ENCODE measurements at places on chromosomes 1 and 21.

DNA sequence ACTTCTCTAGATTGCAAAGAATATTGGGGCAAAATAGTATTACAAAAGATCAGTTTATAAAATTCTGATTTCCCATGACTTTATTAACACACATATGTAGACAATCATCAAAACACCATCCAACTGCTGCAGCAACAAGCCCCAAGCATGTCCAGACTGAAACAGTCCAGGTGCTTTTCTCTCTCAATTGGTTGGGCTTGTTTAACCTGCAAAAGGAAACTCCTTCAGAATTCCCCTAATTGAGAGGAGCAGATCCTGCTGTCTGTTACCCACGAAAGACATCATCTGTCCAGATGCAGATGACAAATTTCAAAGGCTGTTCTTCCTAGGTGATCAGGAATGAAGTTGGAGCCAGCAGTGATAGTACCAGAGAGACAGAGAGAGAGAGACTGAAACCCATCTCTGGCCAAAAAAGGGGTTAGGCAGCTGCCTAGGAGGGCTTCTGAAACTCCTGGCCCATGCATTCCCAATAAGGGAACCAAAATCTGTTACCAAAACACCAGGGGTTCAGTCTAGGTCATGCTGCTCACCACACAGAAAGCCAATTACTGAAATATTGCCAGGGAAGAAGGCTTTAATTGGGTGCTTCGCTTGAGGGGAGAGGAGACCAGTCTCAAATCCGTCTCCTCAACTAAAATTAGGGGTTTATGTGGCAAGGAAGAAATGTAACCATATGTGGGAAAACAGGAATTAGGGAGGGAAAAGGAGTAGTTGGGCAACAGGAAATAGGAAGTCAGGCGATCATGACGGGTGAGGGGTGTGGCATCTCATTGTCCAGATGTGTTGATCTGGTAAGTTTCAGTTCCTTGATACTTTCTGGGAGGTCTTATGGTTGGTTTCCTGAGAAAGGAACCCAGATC is 34.7 kb upstream of the RGL1 start:
- no peak for DNase-seq

DNA sequence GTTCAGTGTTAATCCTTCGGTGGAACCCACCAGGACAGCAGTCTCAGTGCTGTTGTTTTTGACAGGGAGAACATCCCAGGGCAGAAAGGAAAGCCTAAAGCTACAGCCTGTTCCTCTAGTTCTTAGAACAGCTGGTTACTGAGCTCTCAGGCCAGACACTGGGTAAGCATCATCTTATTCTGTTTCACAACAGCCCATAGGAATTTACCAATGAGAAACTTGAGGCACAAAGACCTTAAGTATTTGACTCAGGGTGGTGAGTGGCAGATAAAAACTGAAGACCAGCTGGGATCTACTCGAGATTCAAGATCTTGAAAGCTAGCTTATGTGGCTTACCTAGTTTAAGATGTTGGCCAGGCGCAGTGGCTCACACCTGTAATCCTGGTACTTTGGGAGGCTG is 9.4 kb upstream of the NEK2 start:
- no peak for DNase-seq

GRCh38 chr1:217392441-217392840 is 238.4 kb downstream of the GPATCH2 start:
- no peak for DNase-seq

DNA sequence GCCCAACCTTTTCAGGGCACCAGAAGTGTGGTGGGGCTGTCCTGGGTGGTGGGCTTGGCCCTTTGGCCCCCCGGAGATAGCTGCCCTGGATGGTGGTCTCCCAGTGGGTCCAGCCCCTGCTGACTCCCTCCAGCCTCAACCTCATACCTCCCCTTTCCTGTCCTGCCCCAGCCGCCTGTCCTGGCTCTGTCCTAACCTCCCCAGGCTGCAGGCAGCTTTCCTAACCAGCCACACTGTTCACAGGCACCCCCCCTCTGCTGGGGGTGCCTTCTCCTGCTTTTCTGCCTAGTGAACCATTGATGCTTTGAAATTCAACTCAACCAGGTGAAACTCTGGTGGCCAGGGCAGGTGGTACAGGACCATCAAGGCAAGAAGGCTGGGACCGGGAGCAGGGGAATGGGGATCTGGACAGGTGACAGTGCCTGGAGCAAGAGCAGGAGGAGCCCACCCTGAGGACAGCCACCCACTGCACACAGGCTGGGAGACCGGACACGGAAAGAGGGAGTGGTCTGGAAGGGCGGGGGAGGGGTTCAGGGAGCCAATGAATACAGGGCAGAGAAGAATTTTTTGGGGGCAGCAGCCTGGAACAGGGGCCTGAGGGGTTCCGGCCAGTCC is 35.9 kb downstream of the RAP1GAP start:
- DNase-seq = no peak

GRCh38 chr1:104991702-104992101 is 1242.0 kb downstream of the AMY1C start:
- no peak for DNase-seq

DNA sequence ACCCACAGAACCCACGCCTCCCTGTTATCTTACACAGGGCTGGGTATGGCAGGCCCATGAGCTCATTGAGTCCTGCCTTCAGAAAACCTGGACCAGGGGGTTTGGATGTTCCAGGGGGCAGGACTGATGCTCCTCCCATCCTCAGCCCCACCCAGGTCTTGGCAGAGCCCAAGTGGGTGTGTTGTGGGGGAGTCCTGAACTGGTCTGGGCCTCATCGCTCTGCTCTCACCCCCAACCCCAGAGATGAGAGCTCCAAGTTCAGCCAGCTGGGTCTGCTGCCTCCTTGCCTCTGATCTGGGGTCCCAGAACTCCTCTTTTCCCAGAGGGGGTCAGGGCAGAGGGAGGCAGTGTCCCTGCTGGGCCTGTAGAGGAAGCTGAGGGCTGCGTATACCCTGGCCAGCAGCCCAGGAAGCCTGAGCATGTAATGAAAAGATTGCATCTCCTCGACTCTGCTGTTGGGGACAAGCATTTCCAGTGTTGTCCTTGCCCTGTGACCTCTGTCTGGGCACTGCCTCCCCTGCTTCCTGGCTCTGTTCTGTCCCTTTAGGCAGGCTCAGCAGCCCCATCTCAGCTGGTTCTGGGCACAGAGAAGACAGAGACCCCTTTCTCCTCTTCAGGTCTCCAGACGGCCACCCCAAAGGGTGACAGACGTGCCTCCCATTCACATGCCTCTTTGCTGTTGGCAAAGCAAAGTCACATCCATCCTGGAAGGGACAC is 54.7 kb upstream of the EPS8L3 start:
- DNase-seq = no peak

- no peak for DNase-seq
Measured at GRCh38 chr1:31511848-31512615, 64.3 kb upstream of the TINAGL1 start.

DNA sequence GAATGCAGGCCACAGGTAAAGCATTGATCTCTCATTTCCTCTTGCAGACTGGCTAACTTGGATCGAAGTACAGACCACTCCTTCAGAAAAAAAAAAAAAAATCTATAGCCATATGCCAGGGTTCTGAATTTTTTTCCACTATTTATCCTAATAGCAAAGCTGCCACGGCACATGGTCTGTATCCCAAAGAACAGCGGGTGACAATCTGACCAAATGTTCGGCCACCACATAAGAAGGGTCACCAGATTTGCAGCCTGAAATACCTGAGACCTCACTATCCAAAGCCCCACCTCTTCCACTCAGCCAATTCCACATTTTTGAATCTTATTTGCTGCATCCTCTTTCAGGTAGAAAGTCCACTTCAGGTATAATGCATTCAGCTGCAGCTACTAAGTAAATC is 55.6 kb upstream of the RGS7 start:
- DNase-seq = no peak

DNA sequence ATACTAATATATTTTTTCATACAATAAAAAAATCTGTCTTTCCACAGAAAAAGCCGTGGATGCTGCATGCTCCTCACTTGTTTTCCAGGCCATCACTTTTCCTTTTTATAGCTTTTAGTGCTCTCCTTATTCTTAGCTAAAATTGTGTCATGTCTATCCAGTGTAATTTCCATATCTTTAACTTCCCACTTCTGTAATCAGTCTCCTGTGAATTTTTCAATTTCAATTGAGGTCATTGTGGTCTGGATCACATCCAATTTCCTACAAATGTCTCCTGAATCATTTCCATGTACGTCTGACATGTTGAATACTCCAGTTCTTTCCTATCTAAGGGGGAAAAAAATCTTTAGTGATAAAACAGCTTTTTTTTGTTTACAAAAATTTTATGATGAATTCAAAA is 838.2 kb upstream of the B3GALT2 start:
- DNase-seq = no peak

- DNase-seq = no peak
Measured at GRCh38 chr1:173212952-173213491, 5.9 kb upstream of the TNFSF4 start.

GRCh38 chr1:87495147-87495546 is 166.5 kb downstream of the LMO4 start:
- no peak for DNase-seq

DNA sequence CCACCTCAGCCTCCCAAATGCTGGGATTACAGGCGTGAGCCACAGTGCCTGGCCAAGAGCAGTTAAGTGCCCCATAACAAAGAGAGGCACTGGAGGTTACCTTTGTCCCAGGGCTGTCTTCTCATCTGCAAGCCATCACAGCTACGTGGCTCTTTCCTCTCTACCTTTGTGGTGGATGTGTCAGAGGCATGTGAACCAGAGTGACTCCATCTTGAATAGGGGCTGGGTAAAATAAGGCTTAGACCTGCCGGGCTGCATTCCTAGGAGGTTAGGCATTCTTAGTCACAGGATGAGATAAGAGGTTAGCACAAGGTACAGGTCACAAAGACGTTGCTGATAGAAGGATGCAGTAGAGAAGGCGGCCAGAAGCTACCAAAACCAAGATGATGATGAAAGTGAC is 59.4 kb upstream of the POU2F1 start:
- no peak for DNase-seq
